Smooth muscle cell of the brain vasculature (primary cell): ENCODE measurements at places on chromosomes 16 and 17.

- DNase-seq: no peak
Measured at GRCh38 chr17:42286411-42287221, 1.7 kb upstream of the STAT5A start.

DNA sequence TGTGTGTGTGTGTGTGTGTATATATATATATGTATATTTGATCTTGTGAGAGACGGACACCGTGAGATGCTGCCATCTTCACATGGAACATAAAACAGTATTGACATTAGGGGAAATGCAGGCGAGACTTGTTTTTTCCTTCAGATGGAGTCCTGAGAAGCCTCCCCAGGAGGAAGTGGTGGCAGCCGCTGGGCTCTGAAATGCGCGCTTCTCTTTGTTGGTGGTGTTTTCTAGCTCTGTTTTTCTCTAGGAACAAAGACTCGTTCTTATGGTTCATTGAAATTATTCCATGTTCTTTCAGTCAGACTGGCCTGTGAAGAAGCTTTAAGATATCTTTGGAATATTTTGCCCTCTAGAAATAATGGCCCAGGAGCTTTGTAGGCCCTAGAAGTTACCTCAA, 32.9 kb downstream of the SNX29 start:
- DNase-seq: no peak

GRCh38 chr16:48393485-48394354, 8.5 kb upstream of the SIAH1 start:
- DNase-seq: no peak

DNA sequence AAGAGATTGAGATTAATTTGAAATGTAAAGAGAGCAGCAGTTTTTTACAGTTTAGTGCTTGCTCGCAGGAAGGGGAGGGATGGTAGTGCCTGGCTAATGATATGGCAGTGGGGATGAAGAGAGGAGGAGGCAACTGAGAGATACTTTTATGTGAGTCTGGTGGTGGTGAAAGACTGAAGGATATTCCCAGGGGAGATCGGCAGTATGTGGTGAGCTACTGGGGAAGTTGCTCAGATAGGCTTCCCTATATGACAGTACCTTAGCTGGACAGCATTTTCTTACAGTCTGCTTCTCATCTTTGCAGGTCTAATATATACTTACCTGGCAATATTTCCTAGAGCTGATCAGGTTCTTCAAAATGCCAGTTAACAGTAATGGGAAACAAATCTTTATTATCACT, 8.6 kb downstream of the CEP95 start:
- DNase-seq: no peak

GRCh38 chr17:40448639-40449261, 5.5 kb downstream of the IGFBP4 start:
- no peak for DNase-seq

DNA sequence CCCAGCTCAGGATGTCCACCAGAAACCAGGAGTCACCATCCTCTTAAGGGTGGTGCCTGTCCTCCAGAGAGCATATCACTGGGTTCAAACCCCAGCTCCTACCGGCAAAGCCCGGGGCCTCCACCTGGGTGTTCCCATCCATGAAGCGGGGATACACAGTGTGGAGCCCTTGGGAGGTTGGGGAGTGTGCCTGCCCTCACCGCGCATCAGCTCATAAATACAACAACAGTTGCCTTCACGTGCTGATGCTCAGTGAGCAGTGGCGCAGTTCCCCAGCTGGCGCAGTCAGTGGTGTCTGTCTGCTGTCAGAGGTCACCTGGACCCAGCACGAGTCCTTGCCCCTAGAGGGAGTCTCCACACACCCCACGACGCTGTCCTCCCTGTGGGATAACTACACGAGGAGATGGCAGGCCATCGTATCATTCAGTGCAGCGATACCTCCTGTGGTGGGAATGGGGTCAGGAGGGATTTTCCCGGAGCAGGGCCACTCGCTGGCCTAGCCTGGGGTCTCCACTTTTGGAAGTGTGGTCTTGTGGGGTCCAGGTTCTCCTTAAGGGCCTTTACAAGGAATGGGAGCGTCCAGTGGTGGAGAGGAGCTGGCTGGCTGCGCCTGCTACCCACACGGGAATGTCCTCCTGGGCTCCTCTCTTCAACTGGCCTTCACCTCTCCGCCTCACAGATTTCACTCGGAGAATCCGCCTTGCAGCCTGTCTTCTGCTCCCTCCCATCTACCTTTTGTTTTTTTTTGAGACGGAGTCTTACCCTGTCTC, 2.3 kb upstream of the ELOB start:
- no peak for DNase-seq

GRCh38 chr17:66347661-66348514, 45.5 kb downstream of the PRKCA start:
- DNase-seq: no peak

GRCh38 chr17:66493283-66494019, 191.0 kb downstream of the PRKCA start:
- DNase-seq: no peak

GRCh38 chr17:64687961-64688360, 25.9 kb upstream of the SMURF2 start:
- DNase-seq: no peak

DNA sequence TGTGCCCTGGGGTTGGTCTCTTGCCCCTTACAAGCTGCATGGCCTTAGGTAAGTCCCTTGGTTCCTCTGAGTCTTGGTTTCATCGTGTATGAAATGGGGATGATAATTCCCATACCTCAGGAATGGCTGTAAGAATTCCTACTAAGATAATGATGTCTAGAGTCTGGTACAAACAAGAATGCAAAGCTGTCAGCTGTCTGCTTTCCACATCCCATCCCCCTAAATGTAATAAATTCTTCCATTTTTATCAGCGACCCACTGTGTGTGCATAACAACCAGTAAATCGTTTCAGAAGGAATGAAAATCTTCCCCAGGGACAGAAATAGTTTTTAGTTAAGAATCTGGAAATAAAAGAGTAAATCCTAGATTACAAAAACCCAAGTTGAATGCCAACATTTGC, 95.4 kb downstream of the CPPED1 start:
- no peak for DNase-seq

DNA sequence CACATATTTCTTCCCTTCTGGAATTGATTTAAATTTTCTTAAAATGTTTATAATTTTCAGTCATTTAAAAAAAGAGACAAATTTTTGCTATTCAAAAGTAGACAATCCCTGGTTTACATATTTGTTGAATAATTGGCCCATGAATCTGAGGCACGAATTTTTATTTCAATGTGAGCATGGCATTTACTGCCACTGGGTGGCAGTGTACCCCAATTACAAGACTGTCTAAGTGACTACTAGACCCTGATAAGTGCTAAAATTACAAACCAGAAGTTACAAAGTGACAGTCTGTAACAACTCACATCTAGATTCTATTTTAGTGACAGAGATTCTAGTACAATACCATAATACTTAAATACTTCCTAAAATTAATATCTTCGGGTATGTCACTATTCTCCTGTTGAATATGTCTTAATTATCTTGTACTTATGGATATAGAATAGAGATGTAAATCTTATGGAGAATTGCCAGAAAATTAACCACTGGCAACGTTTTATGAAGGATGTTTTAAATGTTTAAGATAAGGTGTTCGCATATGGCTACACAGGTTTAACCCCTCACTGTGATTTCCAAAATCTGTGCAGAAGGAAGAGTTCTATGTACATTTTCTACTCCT, 235.8 kb downstream of the MAP2K4 start:
- DNase-seq: peak; percentile 43

DNA sequence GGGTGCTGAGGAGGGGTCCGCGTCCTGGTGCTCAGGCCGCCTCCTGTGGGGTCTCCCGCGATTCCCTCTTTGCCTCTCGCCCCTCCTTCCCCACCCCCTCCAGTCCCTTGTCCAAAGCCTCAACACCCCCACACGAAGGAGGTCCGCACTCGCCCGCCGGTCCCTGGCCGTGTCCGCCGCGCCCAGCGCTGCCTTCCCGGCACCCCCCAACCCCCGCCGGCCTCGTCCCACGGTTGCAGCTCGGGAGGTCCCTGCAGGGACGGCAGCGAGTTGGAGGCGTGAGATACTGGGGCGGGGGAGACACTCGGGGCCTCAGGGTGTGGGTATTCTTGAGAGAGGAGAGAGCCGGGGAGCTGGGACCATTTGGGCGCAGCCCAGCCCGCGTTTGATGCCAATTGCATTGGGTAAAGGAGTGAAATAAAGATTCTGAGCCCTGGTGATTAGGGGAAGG, 468 bp downstream of the FLYWCH2 start:
- no peak for DNase-seq

GRCh38 chr17:978103-979093, 1.2 kb downstream of the NXN start:
- no peak for DNase-seq

GRCh38 chr17:142102-142661, 4.8 kb downstream of the SCGB1C2 start:
- DNase-seq: no peak

DNA sequence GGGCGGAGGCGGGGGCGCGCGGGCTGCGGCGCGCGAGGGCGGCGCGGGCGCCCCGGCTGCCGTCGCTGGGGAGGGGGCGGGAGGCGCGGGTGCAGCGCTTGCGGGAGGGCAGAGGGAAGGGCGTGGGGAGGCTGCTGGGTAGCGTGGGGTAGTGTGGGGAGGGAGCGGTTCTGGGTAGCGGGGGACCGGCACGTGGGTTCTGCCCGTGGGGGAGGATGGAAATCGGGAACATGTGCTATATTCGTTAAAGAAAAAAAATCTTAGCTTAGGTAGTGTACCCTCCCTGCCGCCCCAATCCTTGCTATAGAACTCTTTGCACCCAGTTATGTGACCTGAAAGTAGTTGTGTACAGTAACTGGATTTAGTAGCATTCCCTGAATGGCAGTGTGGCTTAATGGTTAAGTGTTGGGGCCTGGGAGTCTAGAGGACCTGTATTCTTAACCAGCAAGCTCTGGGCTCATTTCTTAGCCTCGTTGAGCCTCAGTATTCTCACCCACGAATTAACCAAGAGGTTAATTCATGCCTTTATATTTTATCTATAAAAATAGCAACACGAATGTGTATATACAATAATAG, 646 bp downstream of the RABEP1 start:
- no peak for DNase-seq

DNA sequence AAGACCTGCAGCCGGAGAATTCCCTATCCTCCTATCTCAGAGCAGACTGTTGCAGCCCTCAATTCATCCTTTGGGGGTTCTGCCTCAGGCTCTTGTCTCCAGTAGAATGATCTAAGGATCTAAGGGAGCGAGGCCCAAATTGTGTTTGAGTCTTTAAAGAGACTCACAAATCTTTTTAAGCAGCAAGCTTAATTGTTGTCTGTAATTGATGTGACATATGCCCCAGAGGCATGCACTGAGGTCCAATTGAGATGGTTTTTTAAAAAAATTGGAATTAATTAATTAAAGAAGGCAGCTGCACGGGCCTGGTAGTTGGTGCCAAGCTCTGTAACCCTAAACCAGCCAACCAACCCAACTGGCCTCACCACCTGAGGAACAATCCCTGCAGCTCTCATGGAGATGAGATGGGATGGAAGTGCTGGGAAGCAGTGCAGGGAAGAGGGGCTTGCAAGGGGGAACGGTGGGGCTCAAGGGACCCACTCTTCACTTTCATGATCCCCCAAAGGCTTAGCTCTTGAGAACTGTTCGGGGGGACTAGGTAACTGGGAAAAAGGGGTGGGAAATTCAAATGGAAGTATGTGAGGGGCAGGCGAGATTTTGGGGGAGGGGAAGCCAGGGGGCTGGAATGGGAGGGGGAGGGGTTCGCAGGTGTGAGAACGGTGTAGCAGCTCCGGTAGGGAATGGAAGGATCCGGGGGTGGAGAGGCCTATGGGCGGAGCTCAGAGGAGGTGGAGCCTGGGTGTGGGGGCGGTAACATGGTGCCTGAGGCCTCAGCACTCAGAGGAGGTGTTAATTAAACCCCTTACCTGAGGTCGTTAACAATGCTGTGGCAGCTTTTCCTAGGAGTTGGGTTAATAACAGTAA, 9.2 kb upstream of the ZNF652 start:
- DNase-seq: no peak

- no peak for DNase-seq
Measured at GRCh38 chr16:85418978-85419491, 194.1 kb upstream of the GSE1 start.

GRCh38 chr16:50653633-50654519, 27.2 kb downstream of the SNX20 start:
- no peak for DNase-seq

- no peak for DNase-seq
Measured at GRCh38 chr17:49521088-49521450, 26.0 kb downstream of the NGFR start.
